ENCODE measurements at places on chromosomes 16 and 17. TPM values are rescaled to one million over a fixed set of nuclear protein-coding genes. Genes with fewer than 3 reads are reported as not detected.

DNA sequence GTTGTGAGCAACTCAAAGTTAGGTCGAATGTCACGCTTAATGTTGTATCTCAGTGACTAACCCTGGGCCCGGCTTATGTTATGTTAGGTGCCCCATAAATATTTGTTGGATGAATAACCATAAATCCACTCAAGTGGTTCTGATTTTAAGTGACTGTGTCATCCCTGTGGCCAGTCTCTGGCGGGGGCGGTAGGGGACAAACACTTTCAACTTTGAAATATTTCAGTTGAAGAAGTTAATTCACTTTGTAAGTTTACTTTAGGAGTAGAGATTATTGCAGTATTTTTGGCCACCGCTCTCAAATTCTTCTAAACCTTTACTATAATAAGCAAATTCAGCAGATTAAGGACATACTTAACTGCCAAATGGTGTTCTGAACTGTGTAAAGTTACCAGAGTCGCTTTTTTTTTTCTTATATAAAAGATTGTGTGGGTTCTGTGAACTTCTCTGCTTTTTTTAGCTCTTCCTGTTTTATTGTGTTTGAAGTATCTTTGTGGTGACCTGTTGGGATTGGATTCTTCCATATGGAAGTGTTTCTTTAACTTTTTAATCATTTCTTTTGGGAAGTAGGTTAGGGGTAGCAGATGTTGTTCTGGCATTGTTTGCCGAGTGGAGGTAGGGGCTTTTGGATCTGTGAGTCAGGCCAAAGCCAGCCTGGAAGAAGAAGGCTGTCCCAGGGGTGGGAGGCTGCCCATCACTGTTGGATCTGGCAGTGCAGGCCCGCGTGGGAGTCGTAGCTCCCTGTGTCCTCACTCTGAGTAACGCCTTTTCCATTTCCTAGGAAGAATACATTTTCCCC lies 61.4 kb upstream of the TBX2 start:
- peak; percentile 85 for DNase-seq

GRCh38 chr17:6857336-6857735 lies 25.8 kb upstream of the TEKT1 start:
- no peak for DNase-seq

GPR179 gene
- polyA plus RNA-seq, result not detected

- no peak for DNase-seq
Observed at GRCh38 chr17:78977997-78978973, 1.4 kb downstream of the LGALS3BP start.

GRCh38 chr16:17278988-17279387 lies 191.8 kb downstream of the XYLT1 start:
- no peak for DNase-seq

DNA sequence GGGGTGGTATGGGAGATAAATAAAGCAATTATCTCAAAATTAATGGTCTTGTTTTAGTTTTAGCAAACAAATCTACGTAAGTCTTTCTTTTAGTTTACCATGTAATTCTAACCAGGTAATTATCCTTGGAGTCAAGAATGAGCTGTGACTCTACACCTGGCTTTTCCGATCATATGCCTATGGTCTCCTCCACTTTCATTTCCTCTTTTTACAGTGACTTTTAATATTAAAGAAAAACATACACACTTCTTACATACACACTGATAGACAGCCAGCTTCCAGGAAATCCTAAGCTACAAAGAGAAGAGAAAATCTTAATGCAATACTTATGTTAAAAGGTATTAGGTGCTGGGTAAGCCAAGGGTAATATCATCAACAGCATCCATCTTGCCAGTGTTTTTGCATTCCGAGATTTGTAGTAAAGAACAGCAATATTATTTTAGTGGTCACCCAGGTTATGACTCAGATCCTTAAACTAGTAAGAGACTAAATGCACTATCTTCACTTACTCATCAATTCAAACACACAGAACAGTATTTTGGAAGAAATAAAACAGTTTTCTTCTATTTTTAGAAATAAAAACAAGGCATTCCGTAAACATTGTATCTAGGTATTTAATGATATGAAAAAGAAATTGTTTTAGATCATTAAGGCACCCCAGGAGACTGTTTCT lies 4.4 kb upstream of the IRX5 start:
- no peak for DNase-seq

DNA sequence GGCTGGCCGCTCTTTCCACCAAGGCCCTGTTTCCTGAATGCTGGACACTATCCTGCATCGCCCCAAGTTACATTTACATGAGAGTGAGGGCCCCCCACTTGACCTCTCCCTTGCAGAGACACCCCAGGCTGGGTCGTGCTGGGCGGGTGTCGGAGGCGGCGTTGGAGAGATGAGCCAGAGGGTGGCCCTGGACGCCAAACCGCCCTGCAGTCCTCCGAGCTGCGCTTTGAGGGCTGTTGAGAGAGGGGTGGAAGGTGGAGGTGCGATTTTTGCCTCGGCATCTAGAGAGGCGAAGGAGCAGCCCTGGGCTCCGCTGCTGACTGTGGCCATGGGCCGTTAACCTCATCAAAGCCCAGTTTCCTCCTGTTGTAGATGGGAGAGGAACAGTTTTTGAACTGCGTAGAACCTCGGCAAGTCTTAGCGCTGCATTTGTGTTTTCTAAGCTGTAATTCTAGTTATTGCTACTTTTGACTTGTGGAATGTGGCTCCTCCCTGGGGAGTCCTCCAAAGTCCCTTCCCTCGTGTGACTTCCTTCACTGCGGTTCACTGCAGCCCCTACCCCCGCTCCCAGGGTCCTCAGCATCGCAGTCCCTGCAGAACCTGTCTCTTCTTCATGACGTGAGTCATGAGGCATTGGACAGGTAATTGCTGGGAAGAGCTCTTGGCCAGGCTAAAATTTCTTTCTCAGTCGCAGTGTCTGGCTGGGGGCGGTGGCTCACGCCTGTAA lies 986 bp upstream of the ELOB start:
- no peak for DNase-seq

TMC7 gene
- polyA plus RNA-seq, result 0.40 TPM

- no peak for DNase-seq
Observed at GRCh38 chr16:89090182-89090630, 3.4 kb upstream of the ACSF3 start.

GRCh38 chr17:44561237-44561623 lies 3.9 kb downstream of the FZD2 start:
- DNase-seq, result no peak

GRCh38 chr17:31444026-31444425 lies 52.6 kb downstream of the RAB11FIP4 start:
- DNase-seq, result no peak

CALCOCO2 gene
- 137 TPM for polyA plus RNA-seq

DNA sequence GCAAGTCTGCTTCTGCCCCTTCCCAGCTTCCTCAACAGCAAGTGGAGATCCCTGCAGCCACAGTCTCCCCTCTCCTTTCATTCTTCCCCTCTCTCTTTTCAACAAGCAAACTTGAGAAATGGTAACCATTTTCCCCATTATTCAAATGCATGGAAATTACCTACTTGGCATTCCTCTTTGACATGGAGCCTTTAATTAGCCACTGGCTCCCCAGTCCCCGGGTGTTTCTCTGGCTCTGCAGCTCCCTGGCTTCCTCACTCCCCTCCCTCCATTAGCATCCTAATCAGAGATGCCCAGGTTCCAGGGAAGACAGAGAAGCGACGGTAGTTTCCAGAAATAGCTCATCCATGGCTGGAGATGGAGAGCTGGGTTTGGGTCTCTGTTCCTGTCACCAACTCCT lies 116.0 kb downstream of the CCT6B start:
- no peak for DNase-seq

- no peak for DNase-seq
Observed at GRCh38 chr16:70696952-70697593, 11.2 kb upstream of the MTSS2 start.

GRCh38 chr16:49112754-49113153 lies 168.9 kb downstream of the CBLN1 start:
- DNase-seq, result no peak

GRCh38 chr17:1487939-1488825 lies 4.3 kb downstream of the MYO1C start:
- DNase-seq, result peak; percentile 56

- no peak for DNase-seq
Observed at GRCh38 chr16:1884155-1884760, 12.3 kb upstream of the MEIOB start.

TP53TG3F gene
- not detected for polyA plus RNA-seq

DNA sequence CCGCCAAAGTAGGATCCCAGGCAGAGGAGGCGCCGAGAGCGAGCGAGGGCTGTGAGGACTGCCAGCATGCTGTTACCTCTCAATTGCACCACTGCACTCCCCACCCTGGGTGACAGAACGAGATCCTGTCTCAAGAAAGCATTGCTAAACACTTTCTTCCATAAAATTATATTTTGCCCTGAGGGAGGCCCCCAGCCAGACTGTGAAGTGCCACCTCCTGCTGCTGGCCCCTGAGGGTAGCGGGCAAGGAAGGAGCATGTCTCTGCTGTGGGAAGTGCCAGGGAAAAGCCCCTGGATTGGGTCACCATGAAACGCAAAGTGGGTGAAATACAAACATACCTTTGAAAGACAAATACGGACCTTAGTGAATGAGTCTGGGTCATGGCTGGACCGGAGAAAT lies 78.0 kb upstream of the AMZ2 start:
- DNase-seq, result no peak

- no peak for DNase-seq
Observed at GRCh38 chr16:25633549-25633948, 58.2 kb upstream of the HS3ST4 start.

- DNase-seq, result no peak
Observed at GRCh38 chr16:52022177-52022576, 524.8 kb downstream of the TOX3 start.

DNA sequence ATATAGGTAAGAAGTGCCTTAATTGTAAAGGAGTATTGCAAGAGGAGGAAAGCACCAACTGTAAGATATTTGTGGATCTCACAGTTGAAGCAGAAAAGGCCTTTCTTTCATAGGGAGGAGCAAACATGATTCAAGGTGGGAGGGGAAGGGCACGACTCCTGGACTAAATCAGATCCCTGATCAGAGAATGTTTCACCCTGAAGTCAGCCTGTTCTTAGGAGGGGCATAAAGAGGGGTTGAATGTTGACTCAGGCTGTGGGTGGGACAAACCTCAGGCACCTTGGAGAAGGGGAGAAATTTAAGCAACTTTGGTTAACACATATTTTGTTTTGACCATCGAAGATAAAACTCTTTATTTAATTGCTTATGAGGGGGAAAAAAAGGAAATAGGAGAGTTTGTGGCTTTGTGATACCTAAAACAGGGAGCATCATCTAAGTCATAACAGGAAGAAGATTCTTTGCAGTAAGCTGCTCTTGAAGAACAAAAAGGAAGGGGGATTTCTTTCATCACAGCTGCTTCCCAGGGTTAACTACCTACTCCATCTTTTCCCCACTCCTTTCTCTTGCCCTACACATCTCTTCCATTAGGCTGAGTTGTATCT lies 158.6 kb upstream of the ZNF267 start:
- no peak for DNase-seq

- DNase-seq, result no peak
Observed at GRCh38 chr17:68497885-68498319, 14.3 kb upstream of the PRKAR1A start.

DNA sequence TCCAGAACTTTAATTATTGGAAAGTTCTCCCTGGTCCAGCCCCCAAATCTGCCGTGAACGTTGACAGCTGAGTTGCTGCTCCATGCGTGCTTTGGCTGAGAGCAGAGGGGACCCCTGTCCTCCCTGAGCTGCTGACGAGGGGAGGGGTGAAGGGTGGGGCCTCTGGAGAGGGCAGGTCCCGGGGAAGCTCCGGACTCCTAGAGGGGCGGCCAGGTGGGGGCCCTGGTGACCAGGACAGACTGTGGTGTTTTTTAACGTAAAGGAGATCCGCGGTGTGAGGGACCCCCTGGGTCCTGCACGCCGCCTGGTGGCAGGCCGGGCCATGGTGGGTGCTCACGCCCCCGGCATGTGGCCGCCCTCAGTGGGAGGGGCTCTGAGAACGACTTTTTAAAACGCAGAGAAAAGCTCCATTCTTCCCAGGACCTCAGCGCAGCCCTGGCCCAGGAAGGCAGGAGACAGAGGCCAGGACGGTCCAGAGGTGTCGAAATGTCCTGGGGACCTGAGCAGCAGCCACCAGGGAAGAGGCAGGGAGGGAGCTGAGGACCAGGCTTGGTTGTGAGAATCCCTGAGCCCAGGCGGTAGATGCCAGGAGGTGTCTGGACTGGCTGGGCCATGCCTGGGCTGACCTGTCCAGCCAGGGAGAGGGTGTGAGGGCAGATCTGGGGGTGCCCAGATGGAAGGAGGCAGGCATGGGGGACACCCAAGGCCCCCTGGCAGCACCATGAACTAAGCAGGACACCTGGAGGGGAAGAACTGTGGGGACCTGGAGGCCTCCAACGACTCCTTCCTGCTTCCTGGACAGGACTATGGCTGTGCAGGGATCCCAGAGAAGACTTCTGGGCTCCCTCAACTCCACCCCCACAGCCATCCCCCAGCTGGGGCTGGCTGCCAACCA lies at the start of gene MC1R:
MC1R (plus strand) TSS at position 410 of the 895 bp plus-strand sequence; CDS start at position 807, 397 bp downstream.
- no peak for DNase-seq

ALDH3A2 gene
- polyA plus RNA-seq, result 13.6 TPM

DNA sequence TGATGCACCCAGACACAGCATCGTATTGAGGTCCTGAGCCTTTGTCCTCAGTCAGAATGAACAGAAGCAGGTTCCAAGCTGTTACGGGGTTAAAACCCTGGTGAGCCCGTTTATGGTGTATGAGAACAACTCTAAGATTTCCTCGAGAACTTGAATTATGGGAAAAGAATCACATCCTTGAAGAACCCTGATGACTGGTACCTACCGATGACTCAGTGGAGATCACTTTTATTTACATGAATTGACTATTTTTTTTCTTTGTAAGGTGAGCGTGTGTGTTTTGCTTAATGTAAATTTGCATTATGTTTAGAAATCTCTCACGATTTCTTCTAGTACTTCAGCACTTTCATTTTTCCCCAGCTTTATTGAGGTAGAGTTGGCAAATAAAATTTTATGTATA lies 3.3 kb upstream of the KRTAP4-4 start:
- no peak for DNase-seq

CRYBA1 gene
- polyA plus RNA-seq, result not detected

- no peak for DNase-seq
Observed at GRCh38 chr17:80704894-80705293, 160.3 kb downstream of the RPTOR start.

GRCh38 chr16:73891129-73891542 lies 405.5 kb upstream of the PSMD7 start:
- no peak for DNase-seq

FOXL1 gene
- 4.9 TPM for polyA plus RNA-seq

KRTAP3-2 gene
- polyA plus RNA-seq, result not detected

DNA sequence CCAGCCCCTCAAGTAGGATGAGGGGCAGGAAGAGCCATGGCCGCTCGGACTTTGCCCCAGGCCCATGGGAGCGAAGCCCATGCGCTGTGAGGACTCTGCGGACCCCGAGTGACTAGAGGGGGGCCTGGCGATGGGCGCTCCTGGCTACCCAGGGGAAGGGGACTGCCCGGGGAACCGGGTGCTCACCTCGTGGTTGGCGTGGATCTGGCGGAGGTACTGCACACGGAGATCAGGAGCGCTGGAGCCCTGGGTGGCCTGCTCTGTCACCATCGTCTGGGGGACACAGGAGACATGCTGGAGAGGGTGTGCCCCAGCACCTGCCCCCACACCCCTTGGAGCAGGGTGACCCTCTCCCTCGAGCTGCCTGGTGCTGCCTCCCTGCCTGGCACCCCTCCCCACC lies 11.0 kb downstream of the FAAP100 start:
- DNase-seq, result no peak

CES3 gene
- polyA plus RNA-seq, result 0.07 TPM

GRCh38 chr17:948284-948852 lies 31.2 kb downstream of the NXN start:
- no peak for DNase-seq

- no peak for DNase-seq
Observed at GRCh38 chr16:83899272-83899897, 470 bp downstream of the MLYCD start.
